Body of pancreas (tissue), 4 donors: ENCODE measurements at places on chromosomes 7 and 10. TPM values are rescaled to one million over a fixed set of nuclear protein-coding genes. Genes with fewer than 3 reads are reported as not detected.
A peak's percentile ranks its signal among the peaks of the same experiment; 100 is the strongest.

The CHAT gene
- total RNA-seq = 0.26 TPM

GRCh38 chr10:87090779-87091178 lies 3.9 kb downstream of the GLUD1 start:
- no peaks in the 10 kb centered on the region for H3K27me3 ChIP-seq
- peaks cover 46% of the 10 kb centered on the region for H3K4me1 ChIP-seq
- DNase-seq = no peak
- H3K36me3 ChIP-seq = no peaks in the 10 kb centered on the region
- H3K4me3 ChIP-seq = no peak overlapping the region

The KMT2C gene
- total RNA-seq = 71.5 TPM

- H3K4me1 ChIP-seq = peaks cover 47% of the 10 kb centered on the region
- H3K27me3 ChIP-seq = no peaks in the 10 kb centered on the region
- no peaks in the 10 kb centered on the region for H3K36me3 ChIP-seq
- no peak overlapping the region for H3K4me3 ChIP-seq
Observed at GRCh38 chr10:60042914-60043313, 136.6 kb upstream of the CCDC6 start.

- DNase-seq = no peak
- H3K36me3 ChIP-seq = no peaks in the 10 kb centered on the region
- no peak overlapping the region for H3K4me3 ChIP-seq
- H3K27ac ChIP-seq = no peak overlapping the region
- no peaks in the 10 kb centered on the region for H3K27me3 ChIP-seq
Observed at GRCh38 chr10:47408606-47409005, 24.5 kb upstream of the ZNF488 start.

- DNase-seq = no peak
- no peak overlapping the region for H3K4me3 ChIP-seq
- H3K36me3 ChIP-seq = no peaks in the 10 kb centered on the region
- peaks cover 8% of the 10 kb centered on the region for H3K4me1 ChIP-seq
Observed at GRCh38 chr7:92736870-92737269, 99.5 kb downstream of the CDK6 start.

The SPDYE16 gene
- 0.26 TPM for total RNA-seq

DNA sequence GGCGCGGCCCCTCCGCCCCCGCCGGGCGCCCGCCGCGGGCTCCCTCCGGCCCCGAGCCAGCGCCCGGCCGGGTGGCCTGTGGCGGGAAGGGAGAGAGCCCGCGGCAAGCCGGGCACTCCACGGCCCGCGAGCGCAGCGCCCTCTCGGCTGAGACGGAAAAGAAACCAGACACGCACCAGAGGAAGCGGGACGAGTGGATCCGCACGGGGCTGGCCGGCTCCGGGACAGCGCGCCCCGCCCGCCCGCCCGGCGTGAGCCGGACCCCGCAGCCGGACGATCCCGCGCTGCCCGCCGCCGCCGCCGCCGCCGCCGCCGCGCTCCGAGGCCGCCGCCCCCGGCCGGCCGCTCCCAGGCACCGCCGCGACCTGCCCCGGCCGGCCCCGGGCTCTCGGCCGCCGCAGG lies 300 bp downstream of the ARHGAP21 start:
- H3K36me3 ChIP-seq = no peaks in the 10 kb centered on the region
- H3K27me3 ChIP-seq = no peaks in the 10 kb centered on the region
- H3K27ac ChIP-seq = peak overlapping the region; percentile 95
- no peak for DNase-seq

DNA sequence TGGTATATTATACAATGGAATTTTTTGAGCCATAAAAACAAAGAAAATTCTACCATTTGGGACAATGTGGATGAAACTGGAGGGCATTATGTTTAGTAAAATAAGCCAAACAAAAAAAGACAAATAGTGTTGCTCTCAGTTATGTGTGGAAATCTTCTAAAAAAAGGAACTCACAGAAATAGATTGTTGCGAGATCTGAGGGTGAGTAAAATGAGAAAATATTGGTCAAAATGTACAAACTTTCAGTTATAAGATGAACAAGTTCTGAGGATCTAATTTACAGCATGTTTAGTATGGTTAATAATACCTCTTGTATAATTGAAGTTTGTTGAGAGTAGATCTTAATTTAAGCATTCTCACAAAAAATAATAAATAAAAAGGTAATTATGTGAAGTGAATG lies 291.2 kb downstream of the KIF20B start:
- H3K27me3 ChIP-seq = no peaks in the 10 kb centered on the region
- no peak overlapping the region for H3K27ac ChIP-seq
- H3K36me3 ChIP-seq = no peaks in the 10 kb centered on the region
- H3K4me3 ChIP-seq = no peak overlapping the region

The PLXDC2 gene
- 13.5 TPM for total RNA-seq

The KCNK18 gene
- total RNA-seq = not detected

GRCh38 chr7:106358103-106358663 lies 73.4 kb upstream of the NAMPT start:
- H3K27ac ChIP-seq = peak overlapping the region; percentile 74
- no peaks in the 10 kb centered on the region for H3K36me3 ChIP-seq
- H3K4me3 ChIP-seq = no peak overlapping the region
- H3K27me3 ChIP-seq = no peaks in the 10 kb centered on the region
- peaks cover 13% of the 10 kb centered on the region for H3K4me1 ChIP-seq

- no peak overlapping the region for H3K4me3 ChIP-seq
- H3K4me1 ChIP-seq = no peaks in the 10 kb centered on the region
- DNase-seq = no peak
- H3K27me3 ChIP-seq = no peaks in the 10 kb centered on the region
- no peak overlapping the region for H3K27ac ChIP-seq
- no peaks in the 10 kb centered on the region for H3K36me3 ChIP-seq
Observed at GRCh38 chr10:1375346-1376170, 319.4 kb downstream of the WDR37 start.

- peaks cover 14% of the 10 kb centered on the region for H3K4me1 ChIP-seq
- H3K4me3 ChIP-seq = no peak overlapping the region
- peaks cover 23% of the 10 kb centered on the region for H3K36me3 ChIP-seq
- DNase-seq = peak; percentile 83
- no peaks in the 10 kb centered on the region for H3K27me3 ChIP-seq
Observed at GRCh38 chr7:128076796-128077271, 45.6 kb upstream of the LRRC4 start.

DNA sequence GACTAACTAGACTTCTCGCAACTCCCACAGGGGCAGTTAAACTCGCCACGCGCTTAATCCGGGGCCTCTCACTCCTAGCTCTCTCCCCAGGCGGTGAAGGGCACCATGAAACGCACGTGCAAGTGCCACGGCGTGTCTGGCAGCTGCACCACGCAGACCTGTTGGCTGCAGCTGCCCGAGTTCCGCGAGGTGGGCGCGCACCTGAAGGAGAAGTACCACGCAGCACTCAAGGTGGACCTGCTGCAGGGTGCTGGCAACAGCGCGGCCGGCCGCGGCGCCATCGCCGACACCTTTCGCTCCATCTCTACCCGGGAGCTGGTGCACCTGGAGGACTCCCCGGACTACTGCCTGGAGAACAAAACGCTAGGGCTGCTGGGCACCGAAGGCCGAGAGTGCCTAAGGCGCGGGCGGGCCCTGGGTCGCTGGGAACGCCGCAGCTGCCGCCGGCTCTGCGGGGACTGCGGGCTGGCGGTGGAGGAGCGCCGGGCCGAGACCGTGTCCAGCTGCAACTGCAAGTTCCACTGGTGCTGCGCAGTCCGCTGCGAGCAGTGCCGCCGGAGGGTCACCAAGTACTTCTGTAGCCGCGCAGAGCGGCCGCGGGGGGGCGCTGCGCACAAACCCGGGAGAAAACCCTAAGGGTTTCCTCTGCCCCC lies 19.5 kb downstream of the WNT8B start:
- H3K27me3 ChIP-seq = no peaks in the 10 kb centered on the region
- H3K4me1 ChIP-seq = peaks cover 17% of the 10 kb centered on the region
- no peaks in the 10 kb centered on the region for H3K36me3 ChIP-seq
- no peak overlapping the region for H3K4me3 ChIP-seq
- H3K27ac ChIP-seq = peak overlapping the region; percentile 70

- no peak overlapping the region for H3K4me3 ChIP-seq
- H3K36me3 ChIP-seq = no peaks in the 10 kb centered on the region
- no peaks in the 10 kb centered on the region for H3K27me3 ChIP-seq
- no peaks in the 10 kb centered on the region for H3K4me1 ChIP-seq
Observed at GRCh38 chr10:132078746-132079345, 13.1 kb downstream of the JAKMIP3 start.

The NEUROD6 gene
- total RNA-seq = not detected

DNA sequence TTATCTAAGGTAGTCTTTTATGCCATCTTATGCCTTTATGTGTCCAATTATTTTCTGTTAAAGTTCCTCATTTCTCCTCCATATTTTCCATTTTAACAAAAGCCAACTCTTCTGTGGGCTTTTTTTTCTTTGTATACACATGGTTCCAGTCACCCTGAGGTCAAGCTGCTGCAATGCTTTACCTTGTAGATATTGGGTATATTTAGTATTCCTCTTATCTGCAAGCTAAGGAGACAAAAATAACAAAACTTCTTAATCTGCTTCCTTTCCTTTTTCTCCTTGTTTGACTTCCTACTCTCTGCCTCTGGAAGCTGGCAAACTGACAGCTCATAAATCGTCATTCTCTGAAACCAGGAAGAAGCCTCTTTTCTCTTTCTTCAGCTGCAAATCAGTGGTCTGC lies 885.0 kb upstream of the LRRN3 start:
- no peaks in the 10 kb centered on the region for H3K27me3 ChIP-seq
- H3K4me3 ChIP-seq = no peak overlapping the region
- H3K4me1 ChIP-seq = no peaks in the 10 kb centered on the region
- H3K36me3 ChIP-seq = no peaks in the 10 kb centered on the region
- no peak overlapping the region for H3K27ac ChIP-seq

GRCh38 chr7:768881-769504 lies 41.9 kb upstream of the PRKAR1B start:
- H3K4me1 ChIP-seq = peaks cover 29% of the 10 kb centered on the region
- no peak overlapping the region for H3K4me3 ChIP-seq
- no peak overlapping the region for H3K27ac ChIP-seq
- peaks cover 14% of the 10 kb centered on the region for H3K36me3 ChIP-seq

- no peaks in the 10 kb centered on the region for H3K36me3 ChIP-seq
- no peak overlapping the region for H3K4me3 ChIP-seq
- no peak overlapping the region for H3K27ac ChIP-seq
- no peaks in the 10 kb centered on the region for H3K4me1 ChIP-seq
- no peaks in the 10 kb centered on the region for H3K27me3 ChIP-seq
Observed at GRCh38 chr7:79489371-79489770, 35.9 kb upstream of the MAGI2 start.

GRCh38 chr7:78607099-78607498 lies 808.5 kb downstream of the PHTF2 start:
- H3K27me3 ChIP-seq = no peaks in the 10 kb centered on the region
- H3K36me3 ChIP-seq = no peaks in the 10 kb centered on the region
- DNase-seq = peak; percentile 17
- no peaks in the 10 kb centered on the region for H3K4me1 ChIP-seq
- no peak overlapping the region for H3K27ac ChIP-seq
- H3K4me3 ChIP-seq = no peak overlapping the region

DNA sequence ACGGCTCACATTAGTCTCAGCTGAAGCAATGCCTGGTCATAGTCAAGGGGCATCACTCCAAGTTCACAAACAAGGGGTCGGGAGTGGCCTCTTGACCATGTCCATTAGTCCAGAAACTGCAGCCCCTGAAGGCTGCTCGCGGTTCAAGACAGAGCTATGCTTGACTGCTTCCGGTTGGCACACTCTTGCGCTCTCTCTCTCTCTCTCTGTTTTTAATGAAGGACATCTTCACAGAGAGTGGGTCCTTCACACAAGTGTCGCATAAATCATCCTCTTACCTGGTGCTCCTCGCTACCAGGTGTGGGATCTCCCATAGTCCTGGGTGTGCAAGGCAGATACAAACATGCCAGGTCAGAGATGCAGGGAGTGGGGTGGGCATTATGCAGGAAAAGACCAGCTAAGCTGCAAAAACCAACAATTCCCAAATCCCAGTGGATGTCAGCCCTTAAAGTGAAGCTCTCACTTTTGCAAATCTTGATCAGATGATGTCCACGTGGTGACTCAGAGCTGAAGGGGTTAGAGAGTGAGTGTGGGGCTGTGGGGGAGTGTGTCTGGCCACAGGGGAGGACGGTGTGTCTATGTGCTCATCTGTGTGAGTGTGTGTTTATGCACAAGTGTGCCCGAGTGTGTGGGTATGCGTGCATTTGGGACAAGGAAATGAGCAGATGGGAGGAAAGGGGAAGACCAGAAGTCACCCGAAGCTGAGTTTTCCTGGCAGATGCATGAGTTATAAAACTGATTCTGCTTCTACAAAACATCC lies 83.7 kb upstream of the PPP2R2D start:
- H3K4me1 ChIP-seq = no peaks in the 10 kb centered on the region
- no peaks in the 10 kb centered on the region for H3K27me3 ChIP-seq
- H3K36me3 ChIP-seq = no peaks in the 10 kb centered on the region
- no peak overlapping the region for H3K27ac ChIP-seq
- no peak for DNase-seq
- no peak overlapping the region for H3K4me3 ChIP-seq

- H3K4me1 ChIP-seq = no peaks in the 10 kb centered on the region
- no peaks in the 10 kb centered on the region for H3K27me3 ChIP-seq
- H3K4me3 ChIP-seq = no peak overlapping the region
- DNase-seq = no peak
- no peaks in the 10 kb centered on the region for H3K36me3 ChIP-seq
Observed at GRCh38 chr7:79854621-79855020, 280.0 kb upstream of the GNAI1 start.

DNA sequence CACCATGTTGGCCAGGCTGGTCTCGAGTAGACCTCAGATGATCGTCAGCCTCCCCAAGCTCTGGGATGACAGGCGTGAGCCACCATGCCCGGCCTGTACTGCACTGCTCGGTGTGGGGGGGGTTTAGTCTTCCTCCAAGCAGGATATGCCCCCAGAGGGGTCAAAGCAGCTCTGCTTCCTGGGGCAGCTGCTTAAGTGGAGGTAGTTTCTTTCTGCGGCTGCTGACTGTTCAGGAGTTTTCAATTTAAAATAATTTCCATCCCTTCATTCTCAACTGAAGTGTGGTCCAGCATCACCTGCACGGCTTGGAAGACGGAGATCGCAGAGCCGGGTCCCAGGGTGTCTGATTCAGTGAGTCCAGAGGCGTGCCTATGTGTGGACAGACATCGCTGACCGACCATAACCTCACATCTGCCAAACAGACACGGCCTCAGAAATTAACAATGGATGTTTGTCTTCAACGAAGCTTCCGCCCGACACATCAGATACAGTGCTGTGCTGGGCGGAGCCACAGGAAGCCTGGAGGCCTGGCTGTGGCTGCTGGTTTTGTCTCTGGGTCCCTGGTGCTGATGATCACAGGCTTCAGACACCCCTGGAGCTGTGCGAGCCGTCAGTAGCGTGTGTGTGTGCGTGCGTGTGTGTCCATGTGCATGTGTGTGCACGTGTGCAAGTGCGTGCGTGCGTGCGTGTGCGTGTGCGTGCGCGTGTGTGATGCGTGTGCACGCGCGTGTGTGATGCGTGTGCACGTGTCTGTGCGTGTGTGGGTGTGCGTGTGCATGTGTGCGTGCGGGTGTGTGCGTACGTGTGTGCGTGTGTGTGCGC lies 226.5 kb upstream of the PITRM1 start:
- no peak overlapping the region for H3K4me3 ChIP-seq
- no peaks in the 10 kb centered on the region for H3K27me3 ChIP-seq
- H3K36me3 ChIP-seq = no peaks in the 10 kb centered on the region
- H3K4me1 ChIP-seq = peaks cover 7% of the 10 kb centered on the region

- H3K36me3 ChIP-seq = no peaks in the 10 kb centered on the region
- H3K4me3 ChIP-seq = no peak overlapping the region
- H3K4me1 ChIP-seq = peaks cover 7% of the 10 kb centered on the region
- DNase-seq = no peak
- H3K27ac ChIP-seq = no peak overlapping the region
- H3K27me3 ChIP-seq = no peaks in the 10 kb centered on the region
Observed at GRCh38 chr7:18087687-18088078, 60.0 kb upstream of the PRPS1L1 start.

- no peak for DNase-seq
- no peaks in the 10 kb centered on the region for H3K27me3 ChIP-seq
- no peak overlapping the region for H3K4me3 ChIP-seq
Observed at GRCh38 chr10:47059606-47060311, 148.5 kb downstream of the PTPN20 start.

The FAM180A gene
- 3.1 TPM for total RNA-seq

- H3K4me3 ChIP-seq = no peak overlapping the region
- no peaks in the 10 kb centered on the region for H3K27me3 ChIP-seq
- H3K4me1 ChIP-seq = no peaks in the 10 kb centered on the region
- no peak overlapping the region for H3K27ac ChIP-seq
Observed at GRCh38 chr7:155410431-155410830, 47.5 kb upstream of the EN2 start.
